ENCODE measurements at places on chromosomes 2 and 18.

DNA sequence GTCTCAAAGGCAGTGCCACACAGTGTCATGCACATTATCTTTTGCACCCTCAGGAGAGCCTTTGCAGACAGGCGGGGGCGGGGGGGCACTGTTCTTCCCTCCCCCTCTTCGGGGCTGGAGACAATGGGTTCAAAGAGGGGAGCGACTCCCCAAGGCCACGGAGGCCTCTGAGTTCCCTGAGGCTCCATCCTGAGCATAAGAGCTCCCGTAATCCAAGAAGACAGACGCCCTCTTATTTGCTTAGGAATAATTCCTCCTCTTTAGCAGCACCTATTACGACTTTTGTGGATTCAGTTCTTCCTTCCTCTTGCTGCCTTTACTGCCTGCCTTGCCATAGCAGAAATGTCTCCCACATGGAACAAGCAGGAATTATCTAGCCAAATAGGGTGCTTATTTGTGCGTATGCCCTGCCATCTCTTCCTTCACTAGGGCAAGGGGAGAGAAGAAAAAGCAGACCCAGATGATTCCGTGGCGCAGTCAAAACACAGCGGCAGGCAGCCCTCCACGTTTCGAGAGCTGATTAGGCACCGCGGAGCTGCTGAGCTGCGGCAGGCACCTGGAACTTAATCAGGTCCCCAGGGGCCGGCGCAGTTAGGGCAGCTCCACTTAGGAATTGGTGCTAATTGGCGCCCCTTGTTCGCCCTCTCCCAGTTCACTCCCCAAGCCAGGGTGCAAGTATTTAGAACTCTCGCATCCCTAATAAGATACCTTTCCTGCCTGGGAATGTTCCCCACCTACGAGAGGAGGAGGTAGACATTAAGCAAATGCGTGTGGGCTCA is 233.4 kb upstream of the MYT1L start:
- DNase-seq: no peak

DNA sequence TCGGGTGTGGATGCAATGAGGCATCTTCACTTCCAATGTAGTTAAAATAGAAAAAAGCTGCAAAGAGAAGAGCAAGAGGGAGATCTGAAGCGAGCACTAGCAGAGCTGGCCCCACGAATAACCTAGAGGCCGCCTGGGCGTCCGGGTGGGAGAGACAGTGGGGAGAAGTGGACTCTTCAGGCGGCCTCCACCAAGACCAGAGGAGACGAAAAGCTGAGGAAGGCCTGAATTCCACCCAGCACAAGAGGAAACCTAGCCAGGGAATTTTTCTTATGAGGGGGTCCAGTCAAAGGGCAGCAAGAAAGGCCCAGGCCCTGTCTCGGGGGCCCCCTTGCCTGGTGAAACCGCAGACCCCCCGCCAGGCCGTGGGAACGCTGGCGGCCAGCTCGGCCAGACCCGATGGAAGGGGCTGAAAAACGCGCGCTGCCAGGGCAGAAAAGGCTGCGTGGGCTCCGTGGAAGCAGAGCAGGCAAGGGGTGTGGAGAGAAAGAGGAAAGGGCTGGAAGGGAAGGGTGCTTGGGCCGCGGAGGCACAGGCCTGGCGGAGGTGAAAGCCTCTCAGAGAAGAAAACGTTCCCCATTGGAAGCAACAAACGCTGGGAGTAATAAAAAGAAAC is 69.2 kb downstream of the KCTD1 start:
- DNase-seq: no peak

GRCh38 chr2:100909534-100910081 is 89.7 kb downstream of the NPAS2 start:
- DNase-seq: no peak

GRCh38 chr18:70382017-70382416 is 93.2 kb downstream of the SOCS6 start:
- no peak for DNase-seq

GRCh38 chr2:143481733-143482132 is 352.5 kb downstream of the ARHGAP15 start:
- DNase-seq: no peak

DNA sequence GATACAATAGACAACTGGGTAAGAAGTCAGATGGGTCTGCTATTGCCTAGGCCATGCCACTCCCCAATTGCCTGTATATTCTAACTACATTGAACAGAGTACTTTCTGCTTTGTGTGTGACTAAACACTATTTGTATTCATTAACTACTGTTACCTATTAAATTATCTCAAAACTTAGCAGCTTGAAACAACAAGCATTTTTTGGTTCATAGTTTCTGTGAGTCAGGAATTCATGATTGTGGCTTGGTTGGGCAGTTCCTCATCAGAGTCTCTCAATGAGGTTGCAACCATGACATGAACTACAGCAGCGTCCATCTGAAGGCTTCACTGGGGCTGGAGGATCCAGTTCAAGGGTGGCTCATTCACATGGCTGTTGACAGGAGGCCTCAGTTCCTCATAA is 205.7 kb downstream of the EN1 start:
- DNase-seq: no peak

GRCh38 chr18:23953984-23954383 is 60.6 kb upstream of the TTC39C start:
- no peak for DNase-seq

DNA sequence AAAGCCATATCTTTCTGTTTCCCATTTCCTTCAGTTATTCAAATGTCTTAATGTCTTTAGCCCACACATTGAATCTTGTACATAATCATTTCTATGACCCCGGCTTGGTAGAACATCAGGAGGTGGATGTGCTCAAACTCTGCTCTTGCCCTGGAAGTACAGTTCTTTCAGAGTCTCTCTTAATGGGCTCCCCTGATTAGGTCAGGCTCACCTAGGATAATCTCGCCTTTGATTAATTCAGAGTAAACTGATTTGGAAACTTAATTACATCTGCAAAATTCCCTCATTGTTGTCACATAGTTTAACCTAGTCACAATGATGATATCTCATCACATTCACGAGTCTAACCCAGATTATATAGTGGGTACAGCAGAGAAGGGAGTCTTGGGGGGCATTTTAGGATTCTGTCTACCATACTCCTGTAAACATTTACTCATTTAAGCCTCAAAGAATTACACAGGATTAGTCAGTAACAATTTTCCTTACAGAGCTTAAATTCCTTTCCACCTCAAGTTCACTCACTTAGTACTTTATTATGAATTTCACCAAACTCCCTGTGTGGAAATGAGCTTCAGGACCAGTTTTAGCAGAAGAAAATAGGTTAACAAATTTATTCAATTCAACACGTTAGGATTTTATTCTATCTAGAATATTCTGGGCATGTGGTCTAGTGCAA is 135.5 kb downstream of the FHOD3 start:
- DNase-seq: no peak

GRCh38 chr2:241312082-241312481 is 3.4 kb downstream of the HDLBP start:
- peak; percentile 88 for DNase-seq

DNA sequence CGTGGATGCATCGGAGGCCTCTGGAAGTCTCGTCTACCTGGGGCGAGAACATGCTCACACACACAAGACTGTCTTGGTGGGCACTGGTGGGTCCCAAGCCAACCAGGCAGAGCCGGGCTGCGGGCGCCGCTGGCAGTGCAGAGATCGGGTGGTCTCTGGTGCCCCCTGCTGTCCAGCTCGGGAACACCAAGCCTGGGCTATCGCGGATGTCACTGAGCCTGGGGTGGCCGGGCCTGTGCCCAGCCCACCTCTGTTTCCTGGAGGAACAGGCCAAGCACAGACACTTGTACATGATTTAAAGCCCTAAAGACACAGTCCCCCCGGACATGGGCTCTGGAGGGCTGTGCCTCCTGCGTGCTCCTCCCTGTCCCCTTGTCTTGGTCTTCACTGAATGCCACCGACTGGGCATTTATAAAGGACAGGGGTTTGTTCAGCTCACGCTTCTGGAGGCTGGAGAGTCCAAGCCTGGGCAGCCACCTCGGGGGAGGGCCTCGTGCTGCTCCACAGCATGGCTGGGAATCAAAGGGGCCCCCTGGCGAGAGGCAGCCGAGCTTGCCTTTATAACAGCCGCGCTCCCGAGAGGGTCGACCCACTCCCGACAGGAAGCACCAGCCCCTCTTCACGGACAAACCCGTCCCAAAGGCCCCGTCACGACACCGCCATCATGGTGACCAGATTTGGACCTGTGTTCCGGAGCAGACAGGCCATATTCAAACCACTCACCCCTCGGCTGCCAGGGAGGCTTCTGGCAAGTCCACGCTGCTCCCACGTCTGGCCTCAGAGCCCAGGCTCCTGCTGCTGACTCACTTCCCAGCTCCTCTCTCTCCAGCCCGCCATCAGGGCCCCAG is 3.6 kb upstream of the OTOS start:
- DNase-seq: peak; percentile 38

DNA sequence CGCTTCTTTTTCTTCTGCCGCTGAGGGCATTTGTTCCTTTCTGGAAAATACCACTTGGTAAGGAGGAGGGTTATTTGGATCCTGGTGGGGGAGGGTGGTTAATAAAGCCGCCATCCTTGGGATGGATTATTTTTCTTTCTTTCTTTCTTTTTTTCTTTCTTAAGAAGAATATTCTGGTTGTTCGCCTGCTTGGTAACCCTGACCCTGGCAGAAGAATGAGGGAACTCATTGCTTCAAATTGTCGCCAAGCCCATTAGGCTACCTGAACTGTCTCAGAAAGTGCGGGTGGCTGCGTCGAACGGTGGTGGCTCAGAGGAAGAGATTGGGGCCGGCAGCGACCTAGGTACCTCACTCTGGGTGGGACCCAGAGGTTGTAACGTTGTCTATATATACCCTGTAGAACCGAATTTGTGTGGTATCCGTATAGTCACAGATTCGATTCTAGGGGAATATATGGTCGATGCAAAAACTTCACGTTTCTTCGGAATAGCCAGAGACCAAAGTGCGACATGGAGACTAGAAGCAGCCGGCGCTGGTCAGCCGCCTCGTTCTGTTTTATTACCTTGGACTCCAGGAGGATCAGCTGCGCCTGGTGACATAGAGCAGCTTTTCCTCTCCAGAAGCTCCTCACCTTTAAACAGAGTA is 1.3 kb upstream of the HOXD4 start:
- no peak for DNase-seq

- DNase-seq: no peak
These were observed 45.7 kb downstream of the RND3 start for GRCh38 chr2:150441784-150442183.

DNA sequence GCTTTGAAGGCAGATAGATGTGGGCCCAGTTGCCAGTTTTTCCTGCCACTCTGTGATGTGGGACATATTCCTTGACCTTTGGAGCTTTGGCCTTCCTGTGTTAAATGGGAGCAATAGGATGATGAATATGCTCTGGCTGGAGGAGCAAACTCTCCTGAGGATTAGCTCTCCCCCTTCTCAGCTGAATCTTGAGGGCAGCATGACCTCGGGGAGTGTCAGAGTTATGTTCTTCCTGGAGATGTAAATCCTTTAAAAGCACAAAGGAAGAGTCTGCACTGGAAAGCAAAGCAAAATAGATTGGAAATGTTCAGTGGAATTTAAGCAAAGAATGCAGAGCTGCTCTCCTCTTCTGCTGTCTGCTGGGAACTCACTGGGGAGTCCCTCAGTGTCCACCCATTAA is 160.1 kb downstream of the ALK start:
- DNase-seq: peak; percentile 37

DNA sequence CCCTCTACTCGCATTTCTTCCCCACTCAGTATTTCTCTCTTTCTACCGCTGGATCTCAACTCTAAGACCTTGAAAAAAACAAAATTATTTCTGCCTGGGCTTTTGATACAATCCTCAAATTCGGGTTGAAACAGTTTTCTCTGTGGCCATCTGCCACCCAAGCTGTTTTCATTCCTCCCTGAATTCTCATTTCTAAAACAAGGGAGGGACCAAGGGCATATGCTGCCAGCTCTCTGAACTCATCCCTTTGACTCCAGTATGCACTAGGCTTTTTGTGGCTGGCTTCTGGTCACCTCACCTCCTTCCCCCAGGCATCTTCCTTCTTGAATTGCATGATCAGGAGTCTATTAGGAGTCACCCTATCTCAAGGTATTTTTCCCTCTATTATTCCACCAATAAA is 49.5 kb downstream of the CCDC148 start:
- DNase-seq: no peak

GRCh38 chr2:206530727-206531126 is 87.4 kb downstream of the ADAM23 start:
- no peak for DNase-seq

DNA sequence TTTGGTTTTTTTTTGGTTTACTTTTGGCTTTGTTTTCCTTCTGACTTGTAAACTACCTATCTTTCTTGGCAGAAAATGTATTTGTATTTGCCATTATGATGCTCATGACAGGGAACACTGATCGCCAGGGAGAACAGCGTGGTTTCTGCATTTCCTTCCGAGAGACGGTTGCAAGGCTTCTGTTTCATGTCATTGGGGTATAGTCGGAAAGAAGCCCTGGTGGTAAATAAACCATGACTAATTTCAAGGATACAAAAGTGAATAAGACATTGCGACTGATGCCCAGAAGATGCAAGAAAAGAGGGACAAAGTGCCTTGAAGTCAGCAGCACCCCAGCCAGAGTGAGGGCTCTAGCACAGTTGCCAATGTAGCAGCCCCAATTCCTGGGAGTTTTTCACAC is 4.2 kb upstream of the CAPN14 start:
- DNase-seq: no peak

- DNase-seq: no peak
These were observed 247.0 kb upstream of the SYT4 start for GRCh38 chr18:43524260-43524659.

DNA sequence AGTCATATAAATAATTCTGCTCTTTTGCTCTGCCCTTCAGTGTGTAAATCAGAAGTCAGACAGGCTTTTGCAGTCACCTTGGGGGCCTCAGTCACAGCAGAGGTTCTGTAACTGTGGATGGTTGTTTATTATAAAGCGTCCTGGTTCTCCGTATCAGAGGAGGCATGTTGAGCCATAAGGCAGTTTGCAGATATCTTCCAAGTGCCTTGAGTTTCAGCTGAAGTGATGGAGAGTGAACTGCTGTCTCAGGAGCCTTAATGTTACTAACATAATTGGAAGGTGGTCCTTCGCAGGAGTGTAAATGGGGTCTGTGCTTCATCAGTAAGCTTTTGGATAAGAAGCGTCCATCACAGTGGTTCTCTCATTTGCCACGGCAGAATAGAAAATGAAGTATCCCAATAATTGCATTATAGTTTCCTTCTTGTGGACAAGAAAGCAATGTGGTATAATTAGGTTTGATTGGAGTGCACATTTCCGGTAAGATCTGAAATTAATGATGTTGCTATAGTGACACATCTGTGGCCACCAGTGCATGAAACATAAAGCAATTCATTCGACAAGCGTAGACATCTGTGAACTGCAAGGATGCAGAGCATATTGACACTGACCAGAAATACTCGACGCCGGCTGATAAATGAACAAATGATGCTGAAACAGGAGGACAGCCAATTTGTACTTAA is 112.5 kb upstream of the NFATC1 start:
- no peak for DNase-seq

- DNase-seq: peak; percentile 16
These were observed 129.8 kb downstream of the RAPGEF4 start for GRCh38 chr2:172865422-172865821.

Measured in fibroblast of mammary gland (primary cell).